Muscle of leg (tissue), 16 donors: ENCODE measurements at places on chromosomes 2 and 18. TPM values are rescaled to one million over a fixed set of nuclear protein-coding genes. Genes with fewer than 3 reads are reported as not detected.
A peak's percentile ranks its signal among the peaks of the same experiment; 100 is the strongest.

VWC2L gene
- polyA plus RNA-seq, result not detected

ONECUT2 gene
- polyA plus RNA-seq, result 0.04 TPM

GRCh38 chr2:180124273-180125139, 117.4 kb upstream of the CWC22 start:
- DNase-seq, result peak; percentile 79

- DNase-seq, result no peak
These were observed 12.0 kb downstream of the SNORC start for GRCh38 chr2:232882085-232882484.

- peak; percentile 54 for DNase-seq
These were observed 432.2 kb upstream of the KLHL29 start for GRCh38 chr2:22952656-22953225.

LIMS4 gene
- 2.8 TPM for polyA plus RNA-seq

DNA sequence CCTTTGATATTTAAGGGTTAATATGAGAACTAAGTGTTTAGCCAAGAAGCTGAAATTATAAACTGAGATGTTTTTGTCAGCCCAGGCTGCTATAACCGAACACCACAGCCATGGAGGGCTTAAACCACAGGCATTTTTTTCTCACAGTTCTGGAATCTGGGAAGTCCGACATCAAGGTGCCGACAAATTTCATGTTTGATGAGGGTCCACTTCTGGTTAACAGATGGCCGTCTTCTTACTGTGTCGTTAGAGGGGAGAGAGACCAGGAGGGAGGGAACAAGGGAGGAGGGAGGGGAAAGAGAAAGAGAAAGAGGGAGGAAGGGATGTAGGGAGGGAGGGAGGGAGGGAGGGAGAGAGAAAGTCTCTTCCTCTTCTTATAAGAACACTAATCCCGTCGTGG, 6.5 kb upstream of the CNDP2 start:
- DNase-seq, result peak; percentile 45

GRCh38 chr2:16270441-16270840, 330.1 kb downstream of the MYCN start:
- DNase-seq, result no peak

- no peak for DNase-seq
These were observed 41.4 kb downstream of the EMX1 start for GRCh38 chr2:72958542-72959385.

DNA sequence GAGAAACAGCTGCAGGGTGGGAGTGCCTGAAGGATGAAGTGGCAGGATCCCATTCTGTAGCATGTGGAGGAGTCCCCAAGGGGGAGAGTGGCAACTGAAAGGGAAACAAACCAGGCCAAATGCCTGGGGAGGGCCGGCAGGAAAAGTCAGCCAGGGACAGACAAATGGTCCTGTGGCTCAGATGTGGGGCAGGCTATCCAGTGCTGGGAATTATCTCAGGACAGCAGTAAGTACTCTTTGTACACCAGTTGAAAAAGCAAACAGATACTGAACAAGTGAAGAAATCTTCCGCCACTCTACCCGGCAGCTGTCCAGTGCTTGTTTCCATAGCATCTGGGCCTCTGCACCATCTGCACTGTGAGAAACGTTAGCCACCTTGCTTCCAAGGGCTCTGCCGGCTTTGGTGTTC, 408.9 kb downstream of the LRATD1 start:
- peak; percentile 87 for DNase-seq

C18orf54 gene
- polyA plus RNA-seq, result 4.8 TPM

DNA sequence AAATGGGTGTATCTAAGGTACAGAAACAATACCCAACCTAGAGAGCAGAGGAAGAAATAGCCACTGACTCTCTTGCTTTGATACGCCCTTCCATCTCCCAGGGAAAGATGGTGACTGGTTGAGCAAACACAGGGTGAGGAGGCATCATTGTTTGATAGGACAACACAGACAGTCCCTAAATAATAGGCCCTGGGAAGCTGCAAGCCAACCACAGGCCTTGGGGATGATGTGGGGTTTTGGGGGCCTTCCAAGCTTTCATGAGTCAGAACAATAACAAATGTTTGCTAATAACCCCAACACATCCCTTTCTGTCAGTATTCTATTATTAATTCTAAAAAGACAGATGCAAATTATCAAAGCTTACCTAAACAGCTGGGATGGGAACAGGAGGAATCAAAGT, 9.8 kb downstream of the LGALSL start:
- DNase-seq, result no peak

DNA sequence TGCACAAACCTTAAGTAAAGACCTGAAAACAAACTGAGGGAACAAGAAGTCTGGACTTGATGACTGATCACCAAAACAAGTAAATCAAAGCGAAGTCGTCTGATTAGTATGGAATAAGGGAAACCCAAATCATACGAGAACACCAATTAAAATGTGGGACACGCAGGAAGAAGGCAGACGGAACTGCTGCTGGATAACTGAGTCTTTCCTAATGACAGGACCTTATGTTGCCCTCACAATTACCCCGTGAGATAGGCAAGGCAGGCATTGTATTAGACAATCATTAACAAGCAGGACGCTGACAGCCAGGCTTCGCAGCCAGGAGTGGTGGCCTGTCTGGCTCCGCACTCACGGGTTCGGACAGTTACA, 614 bp upstream of the COQ10B start:
- DNase-seq, result no peak

DNA sequence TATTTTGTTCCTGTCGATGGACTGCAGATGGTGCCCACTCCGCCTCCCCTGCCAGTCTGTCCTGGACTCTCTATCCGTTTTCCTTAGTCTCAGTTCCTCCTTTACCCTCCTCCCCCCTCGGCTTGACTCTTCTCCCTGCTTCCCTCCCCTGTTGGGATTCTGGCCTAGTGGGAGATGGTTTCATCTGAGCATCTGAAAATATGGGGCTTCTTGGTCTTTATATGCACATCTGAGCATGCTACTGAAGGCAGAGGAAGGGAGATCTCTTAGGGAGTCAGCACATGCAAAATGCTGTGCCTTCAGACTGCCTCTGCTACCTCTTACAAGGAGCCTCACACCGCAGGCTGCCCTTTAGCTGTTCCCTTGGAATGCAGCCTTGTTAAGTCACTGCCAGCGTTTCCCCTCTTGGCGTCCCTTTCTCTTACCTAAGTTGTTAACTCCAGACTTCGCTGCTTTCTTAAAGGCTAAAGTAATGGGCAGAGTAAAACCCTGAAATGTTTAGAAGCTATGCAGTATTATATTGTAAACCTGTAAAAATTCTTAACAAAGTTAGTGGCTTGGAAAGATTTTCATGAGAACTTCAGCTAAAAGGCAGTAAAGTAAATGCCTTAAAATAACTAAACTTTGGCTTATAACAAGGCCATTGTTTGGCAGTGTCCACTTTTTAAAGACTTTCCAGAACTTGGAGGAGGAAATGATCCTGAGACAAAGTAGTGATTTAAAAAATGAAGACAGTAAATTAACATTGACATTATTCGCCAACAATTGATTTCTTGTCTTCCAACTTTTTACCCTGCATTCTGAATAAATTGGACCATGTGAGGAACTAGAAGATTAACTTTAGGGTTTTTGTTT, 49.8 kb downstream of the LDLRAD4 start:
- DNase-seq, result peak; percentile 89

SATB2 gene
- polyA plus RNA-seq, result 3.3 TPM
